GM23248 (cell line): ENCODE measurements at places on chromosomes 6 and 20. TPM values are rescaled to one million over a fixed set of nuclear protein-coding genes. Genes with fewer than 3 reads are reported as not detected.

DNA sequence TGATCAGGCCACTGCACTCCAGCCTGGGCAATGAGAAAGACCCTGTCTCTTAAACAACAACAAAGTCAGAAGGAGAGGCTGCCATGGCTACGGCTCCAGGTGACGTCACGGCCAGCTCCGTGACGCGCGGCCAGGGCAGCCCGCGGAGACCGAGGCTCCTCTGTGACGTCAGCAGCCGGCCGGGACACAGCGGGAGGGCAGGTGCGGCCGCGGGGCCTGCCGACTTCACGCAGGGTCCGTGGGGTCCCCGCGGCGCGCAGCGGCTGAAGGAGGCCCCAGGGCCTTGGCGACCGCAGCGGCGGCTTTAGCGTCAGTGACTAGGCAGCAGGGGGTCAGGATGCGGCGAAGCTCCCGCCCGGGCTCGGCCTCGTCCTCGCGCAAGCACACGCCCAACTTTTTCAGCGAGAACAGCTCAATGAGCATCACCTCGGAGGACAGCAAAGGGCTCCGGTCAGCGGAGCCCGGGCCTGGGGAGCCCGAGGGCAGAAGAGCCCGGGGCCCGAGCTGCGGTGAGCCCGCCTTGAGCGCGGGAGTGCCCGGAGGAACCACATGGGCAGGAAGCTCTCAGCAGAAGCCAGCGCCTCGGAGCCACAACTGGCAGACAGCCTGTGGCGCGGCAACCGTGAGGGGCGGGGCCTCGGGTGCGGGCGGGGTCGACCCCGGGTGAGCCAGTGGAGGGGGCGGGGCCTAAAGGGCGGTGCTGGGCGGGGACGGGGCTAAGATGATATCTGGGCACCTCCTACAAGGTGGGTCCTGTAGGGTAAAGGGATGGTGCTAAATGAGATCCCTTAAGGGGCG, at the start of gene SPAG4:
Gene SPAG4 (plus strand): TSS at position 163 of the 798 bp plus-strand sequence. CDS start 175 bp downstream, at position 338.
- peak; percentile 100 for DNase-seq

DNA sequence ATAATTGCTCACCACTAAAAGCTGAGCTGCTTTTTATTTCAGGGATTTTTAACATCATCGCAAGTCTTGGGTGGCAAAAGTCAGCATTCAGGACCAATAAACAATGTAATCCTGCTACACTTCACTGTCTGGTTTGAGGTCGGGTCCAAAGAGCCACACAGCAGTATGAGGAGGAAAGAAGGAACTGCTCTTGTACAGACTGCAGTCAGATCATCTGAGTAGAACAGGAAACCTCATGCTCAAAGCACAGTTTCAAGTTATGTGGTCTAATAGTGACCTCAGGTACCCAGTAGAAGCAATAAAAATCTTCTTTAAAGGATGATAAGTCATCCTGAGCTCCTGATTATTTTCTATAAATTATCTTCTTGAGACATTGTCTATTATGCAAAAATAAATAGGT, 211.4 kb downstream of the FUT9 start:
- DNase-seq, result no peak

GRCh38 chr20:23627501-23627900, 10.3 kb downstream of the CST3 start:
- DNase-seq, result no peak

GRCh38 chr6:69816026-69816425, 19.2 kb upstream of the LMBRD1 start:
- DNase-seq, result no peak

DNA sequence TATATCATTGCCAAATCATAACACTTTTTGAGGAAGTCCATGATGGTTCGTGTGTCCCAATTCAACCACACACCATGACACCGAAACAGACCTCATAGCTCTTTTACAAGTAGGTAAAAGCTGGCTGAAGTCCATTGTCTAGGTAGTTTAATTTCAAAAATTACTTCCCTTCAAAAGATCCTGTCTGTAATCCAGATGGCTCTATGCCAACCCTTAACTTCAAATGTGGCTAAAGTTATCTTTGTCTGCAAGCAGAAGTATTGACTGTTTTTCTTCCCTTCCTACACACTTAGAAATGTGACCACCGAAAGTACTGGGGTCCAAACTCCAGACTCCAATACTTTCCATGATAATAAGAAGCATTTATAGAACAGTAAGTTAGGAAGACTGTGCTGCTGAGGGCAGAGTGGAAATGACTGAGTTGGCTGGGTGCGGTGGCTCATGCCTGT, 8.3 kb upstream of the TIAM2 start:
- DNase-seq, result no peak

- peak; percentile 47 for DNase-seq
Measured at GRCh38 chr6:16967470-16967817, 134.4 kb upstream of the STMND1 start.

DNA sequence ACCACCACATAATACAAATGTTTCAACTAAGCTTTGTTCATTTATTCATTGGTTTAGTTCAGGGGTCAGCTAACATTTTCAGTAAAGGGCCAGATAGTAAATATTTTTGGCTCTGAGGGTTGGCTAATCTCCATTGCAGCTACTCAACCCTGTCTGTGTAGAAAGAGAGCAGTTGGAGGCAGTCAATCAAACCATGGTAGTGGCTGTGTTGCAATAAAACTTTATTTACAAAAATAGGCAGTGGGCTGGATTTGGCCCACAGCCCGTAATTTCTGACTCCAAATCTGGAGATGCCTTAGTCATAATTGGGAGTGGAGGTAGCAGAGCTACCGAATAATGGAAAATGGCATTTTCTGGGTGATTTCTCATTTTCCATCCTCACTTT, 242.5 kb upstream of the ZFP64 start:
- DNase-seq, result no peak

DNA sequence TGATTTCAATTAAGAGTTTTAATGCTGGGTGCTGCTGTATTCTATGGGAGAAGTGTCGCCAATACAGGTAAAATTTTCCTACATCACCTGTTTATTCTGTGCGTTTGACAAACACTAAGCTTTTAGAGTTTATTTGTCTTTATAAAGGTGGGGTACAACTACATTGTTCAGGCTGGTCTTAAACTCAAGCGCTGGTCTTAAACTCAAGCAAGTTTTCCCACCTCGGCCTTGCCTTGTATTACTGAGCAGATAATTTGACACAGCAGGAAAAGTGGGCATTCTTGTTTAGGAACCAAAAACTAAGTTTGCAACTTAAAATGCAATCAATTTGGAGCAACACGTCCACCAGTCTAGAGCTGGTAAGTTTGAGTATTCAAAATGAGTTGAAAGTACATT, 112.9 kb upstream of the BTN3A2 start:
- no peak for DNase-seq

GRCh38 chr20:15520930-15521524, 1052.2 kb downstream of the KIF16B start:
- no peak for DNase-seq

DNA sequence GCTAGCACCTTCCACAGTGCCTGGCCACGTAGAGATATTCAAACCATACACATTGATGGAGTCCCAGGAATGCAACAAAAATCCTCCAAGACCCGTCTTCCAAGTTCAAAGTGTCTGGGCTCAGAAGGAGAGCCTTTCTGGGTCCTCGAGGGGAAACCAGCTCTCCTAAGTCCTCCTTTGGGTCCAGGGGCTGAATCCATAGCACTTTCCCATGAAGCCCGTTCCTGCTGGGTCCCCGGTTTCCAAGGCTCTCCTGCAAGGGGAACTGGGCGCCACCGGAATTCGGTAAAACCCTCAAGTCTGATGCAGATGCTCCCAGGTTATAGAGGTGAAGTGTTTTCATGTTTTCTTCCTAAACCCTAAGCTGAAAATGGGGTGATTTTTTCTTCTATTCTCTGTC, 101.2 kb upstream of the SNX9 start:
- DNase-seq, result no peak

DNA sequence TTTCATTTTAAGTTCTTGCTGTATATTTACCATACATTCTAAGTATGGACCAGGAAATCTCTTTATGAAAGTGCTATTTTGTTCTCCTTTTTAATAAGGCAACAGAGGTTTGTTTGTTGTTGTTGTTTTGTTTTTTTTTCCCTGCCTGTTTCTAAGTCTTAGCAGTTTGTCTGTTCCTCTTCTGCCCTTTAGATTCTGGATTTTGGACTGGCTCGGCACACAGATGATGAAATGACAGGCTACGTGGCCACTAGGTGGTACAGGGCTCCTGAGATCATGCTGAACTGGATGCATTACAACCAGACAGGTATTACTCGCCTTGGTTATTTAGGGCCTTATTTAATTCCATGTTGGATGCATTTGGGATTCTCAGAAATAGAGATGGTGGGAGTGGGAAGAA, 48.0 kb downstream of the MAPK14 start:
- DNase-seq, result no peak

DNA sequence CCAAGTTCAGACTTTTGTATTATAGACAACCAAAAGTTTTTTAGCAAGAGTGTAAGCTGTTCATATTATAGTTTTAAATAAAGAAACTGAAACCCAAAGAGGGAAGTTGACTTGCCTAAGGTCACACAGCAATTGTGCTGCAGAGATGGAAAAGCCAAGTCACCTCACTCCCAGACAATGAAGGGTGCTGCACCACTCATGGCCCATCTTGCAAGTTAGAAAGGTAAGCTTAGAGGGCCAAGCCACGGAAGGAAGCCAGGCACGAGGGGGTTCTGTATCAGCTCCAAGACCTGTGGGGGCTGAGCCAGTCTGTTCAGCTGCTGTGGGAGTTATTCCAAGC, 860 bp downstream of the DEFB124 start:
- DNase-seq, result no peak

DNA sequence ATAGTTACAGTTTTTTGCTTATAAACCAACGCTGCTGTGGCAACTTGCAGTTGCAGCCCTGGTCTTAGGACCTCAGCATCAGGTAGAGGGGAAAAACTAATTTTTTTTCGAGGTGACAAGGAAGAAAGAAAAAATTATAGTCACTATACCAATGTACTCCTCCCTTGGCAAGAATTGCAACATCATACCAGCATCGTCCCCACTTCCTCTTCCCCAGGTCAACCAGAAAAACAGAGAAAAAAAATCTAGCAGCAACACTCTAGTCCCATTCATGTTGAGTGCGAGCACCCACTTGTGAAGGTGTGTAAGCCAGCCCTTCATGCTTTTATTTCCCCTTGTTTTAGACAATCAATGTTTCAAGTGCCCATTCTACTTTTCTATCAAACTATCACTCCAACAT, 13.1 kb upstream of the DCBLD1 start:
- no peak for DNase-seq

- DNase-seq, result no peak
Measured at GRCh38 chr20:5770987-5771318, 20.8 kb downstream of the SHLD1 start.

- no peak for DNase-seq
Measured at GRCh38 chr6:109987196-109987595, 9.1 kb downstream of the GPR6 start.

DNA sequence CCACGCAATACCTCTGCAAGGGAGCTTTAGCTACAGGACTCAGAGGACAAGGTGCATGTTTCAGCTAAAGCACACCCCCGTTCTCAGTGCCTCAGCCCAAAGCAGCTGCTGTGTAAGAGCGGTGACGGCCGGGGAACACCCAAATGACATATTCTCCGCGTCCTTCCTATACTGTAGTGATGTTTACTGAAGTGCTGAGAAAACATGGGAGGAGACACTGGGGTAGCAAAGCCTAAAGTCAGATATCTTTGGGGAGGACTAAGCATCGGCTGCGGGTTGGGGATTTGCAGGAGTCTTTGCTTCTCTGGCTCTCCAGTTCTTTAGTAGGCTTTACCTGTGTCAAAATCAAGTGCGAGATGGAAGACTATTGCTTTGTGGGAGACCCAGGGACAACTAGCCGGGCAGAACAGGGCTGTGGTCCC, 1.7 kb downstream of the SLC22A23 start:
- DNase-seq, result peak; percentile 56

The SEL1L2 gene
- total RNA-seq, result not detected in 2 replicates

The RIN2 gene
- 48.0 and 48.3 TPM in 2 replicates for total RNA-seq

The CFAP61 gene
- not detected in 2 replicates for total RNA-seq

The GCNT2 gene
- not detected in 2 replicates for total RNA-seq

The GNAS-AS1 gene
- total RNA-seq, result 0.25 and 0.97 TPM in 2 replicates

The ADGRF1 gene
- total RNA-seq, result not detected in 2 replicates

The RIMS1 gene
- total RNA-seq, result 9.7 and 10.6 TPM in 2 replicates

The KIF25 gene
- not detected in 2 replicates for total RNA-seq

The MOG gene
- not detected in 2 replicates for total RNA-seq

The GPR63 gene
- 0.11 and 0.13 TPM in 2 replicates for total RNA-seq

The FERMT1 gene
- 4.1 and 4.2 TPM in 2 replicates for total RNA-seq
